ENCODE measurements at places on chromosomes 2 and 18.

DNA sequence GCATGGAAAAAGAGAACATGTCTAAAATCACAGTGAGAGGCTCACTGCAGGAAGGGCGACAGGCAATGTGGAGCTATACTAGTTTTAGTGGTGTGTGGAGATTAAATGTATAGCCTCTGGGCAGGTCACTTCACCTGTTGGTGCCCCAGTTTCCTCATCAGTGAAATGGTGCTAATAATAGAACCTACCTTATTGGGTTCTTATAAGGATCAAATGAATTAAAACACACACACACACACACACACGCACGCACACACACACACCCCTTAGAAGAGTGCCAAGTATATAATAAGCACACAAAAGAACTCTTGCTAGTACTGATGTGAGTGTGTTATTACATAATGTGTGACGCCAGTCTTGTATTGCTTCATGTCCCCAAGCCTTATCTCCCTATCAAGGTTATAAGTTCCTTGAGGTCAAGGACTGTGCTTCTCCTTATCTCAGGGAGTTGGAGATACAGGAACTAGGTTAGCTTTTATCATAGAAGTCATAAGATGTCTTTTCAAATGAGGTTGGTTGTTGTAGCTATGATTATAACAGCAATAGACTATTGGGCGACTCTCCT is 98.0 kb upstream of the CXCR4 start:
- DNase-seq: no peak

DNA sequence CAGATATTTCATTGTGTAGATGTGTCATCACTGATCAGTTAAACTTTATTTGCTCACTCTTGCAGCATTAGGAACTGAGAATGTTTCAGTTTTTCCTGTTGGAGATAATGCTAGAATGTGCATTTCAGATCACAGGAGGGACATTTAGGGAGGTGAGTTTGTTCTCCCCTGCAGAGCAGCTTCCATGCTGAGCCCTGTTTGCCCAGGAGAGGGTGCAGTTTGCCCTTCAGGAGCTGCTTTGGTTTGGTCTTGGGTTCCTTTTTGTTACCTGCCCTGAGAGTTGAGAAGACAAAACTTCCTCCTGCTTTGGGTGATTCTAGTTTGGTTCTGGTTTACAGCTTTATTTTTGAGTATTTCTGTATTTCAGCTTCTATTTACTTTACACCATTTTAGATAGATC is 49.9 kb downstream of the DGKD start:
- DNase-seq: peak; percentile 14

DNA sequence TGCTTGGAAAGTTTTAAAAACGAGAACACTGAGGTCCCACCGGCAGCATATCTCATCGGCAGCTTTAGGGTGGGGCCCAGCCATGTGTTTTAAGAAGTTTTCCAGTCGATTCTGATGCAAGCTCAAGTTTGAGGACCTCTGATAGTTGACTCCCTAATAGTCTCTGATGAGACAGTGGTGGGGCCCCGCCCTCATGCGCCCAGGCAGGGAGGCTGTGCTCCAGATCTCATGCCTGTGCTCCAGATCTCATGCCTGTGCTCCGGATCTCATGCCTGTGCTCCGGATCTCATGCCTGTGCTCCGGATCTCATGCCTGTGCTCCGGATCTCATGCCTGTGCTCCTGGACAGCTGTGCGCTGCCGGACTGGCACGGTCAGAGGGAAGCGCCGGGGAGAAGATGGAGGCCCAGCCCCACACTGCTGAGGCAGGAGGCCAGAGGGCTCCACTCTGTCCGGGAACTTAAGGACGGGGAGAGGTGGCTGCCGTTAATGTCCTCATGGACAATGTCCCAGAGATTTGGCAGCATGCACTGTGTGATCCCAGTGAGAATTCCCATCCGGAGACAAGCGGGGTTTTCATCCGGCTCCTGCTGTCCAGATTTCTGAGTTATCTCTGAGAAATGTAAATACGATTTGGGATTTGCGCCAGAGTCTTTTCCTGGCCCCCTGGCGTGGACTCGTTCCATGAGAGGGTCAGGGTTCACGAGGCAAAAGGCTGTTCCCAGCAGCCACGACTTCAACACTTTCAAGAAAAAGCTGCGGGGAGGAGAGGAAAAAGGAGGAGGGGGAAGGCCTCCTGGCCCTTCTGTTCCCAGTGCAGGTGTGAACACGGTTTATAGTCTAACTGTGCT is 9.4 kb upstream of the COLEC11 start:
- DNase-seq: peak; percentile 44

DNA sequence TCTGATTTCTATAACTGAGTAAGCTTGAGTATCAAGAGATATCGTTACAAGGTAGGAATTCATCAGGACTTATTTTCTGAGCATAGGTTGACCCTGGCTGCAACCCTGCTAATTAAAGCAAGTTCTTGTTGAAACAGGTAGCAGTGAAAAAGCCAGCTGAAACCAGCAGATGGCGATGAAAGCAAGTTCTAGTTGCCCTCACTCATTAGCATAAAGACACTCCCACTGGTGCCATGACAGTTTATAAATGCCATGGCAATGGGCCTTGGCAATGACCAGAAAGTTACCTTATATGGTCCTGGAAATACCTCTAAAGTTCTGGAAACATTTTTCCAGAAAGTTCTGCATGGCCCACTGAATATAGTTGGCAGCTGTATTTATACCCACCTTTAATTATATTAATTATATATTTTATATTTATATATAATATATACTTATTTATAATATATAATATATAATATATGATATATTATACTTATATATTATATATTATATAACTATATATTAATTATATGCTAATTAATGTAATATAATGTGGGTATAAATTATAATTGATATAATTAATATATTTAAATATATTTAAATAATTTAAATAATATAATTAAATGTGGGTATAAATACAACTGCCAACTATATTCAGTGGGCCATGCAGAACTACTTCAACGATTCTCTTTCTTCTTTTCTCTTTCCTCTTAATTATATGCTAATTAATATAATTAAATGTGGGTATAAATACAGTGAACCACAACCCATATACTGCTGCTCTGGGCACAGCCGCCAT is 188.0 kb downstream of the CDH7 start:
- peak; percentile 33 for DNase-seq

DNA sequence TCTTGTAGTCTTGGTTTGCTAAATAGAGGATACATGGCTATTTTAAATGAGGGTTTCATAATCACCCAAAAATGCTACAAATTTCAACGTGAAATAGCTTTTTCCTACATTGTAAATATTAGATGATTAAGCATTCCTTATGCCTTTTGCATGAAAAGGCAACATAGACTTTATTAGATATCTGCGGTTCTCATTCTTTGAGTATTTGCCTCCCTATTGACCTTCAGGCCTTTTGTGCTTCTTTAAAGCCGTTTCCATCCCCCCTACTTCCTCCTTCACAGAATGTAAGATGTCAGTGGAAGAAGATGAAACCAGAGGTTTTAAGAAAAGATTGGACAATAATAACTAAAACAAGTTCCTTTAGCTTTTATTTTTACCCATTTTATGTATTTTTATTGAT is 144.1 kb downstream of the UBE2E3 start:
- peak; percentile 40 for DNase-seq

DNA sequence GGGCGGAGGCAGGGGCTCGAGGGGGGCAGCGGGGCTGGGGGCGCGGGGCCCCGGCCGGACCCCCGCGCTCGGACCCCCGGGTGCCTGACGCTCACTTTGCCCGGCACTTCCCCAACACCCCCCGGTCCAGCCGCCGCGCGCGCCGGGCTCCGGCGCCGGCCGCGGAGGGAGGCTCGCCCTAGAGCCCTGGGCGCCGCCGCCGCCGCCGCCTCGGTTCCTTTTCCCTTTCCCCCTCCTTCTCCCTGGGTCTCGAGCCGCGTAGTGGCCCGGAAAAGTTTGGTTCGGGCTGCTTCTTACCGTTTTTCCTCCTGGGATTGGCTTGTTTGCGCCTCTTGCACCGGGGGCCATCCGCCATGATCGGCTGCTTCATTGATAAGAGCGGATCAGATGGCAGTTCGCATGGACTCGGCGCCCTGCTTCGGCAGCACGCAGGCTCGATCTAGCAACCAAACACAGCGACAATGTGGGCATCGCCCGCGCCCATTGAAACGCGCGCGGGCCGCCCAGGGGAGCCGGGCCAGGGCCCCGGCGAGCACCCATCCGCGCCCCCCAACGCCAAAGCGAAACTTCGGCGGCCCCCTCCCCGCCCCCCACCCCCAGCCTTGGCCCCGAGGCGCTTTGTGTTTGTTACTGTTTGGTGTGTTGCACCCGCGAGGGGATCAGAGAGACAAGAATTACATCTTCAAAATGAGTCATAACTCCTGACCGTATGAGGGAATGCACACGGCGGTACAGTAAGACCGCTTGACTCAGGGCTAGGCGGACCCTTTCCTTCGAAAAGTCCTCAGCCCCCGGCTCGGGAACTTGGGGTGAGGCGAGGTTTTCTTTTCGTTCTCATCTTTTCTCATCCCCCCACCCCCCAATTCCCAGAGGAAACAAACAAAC is 2.7 kb downstream of the ZEB2 start:
- peak; percentile 97 for DNase-seq

- DNase-seq: no peak
These were observed 70.9 kb downstream of the ASB1 start for GRCh38 chr2:238497610-238498005.

DNA sequence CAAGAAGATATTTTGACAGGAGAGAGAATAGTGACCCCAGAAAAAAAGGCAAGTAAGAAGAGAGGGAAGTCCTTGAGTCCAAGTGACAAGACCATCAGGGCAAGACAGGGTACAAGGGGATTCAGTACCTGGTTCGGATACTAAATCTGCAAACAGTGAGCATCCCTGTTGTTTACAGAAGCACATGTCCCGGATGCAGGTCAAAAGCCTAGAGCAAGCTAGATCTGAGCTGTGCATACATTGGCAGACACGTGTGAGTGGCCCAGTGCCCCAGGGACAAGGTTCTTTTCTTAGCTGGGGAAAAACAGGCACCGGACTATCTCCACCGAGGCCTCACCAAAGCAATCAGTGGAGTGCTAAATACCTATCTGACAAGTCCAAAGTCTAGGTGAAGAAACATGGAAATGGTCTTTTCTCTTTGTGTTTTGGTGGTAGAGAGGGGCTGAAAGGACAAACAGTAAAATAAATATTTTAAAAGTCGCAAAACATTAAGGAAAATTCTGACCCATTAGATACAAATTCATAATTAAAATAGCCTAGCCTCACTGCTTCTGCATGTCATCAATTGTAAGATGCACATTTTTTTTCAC is 165.2 kb downstream of the SUCLG1 start:
- no peak for DNase-seq

DNA sequence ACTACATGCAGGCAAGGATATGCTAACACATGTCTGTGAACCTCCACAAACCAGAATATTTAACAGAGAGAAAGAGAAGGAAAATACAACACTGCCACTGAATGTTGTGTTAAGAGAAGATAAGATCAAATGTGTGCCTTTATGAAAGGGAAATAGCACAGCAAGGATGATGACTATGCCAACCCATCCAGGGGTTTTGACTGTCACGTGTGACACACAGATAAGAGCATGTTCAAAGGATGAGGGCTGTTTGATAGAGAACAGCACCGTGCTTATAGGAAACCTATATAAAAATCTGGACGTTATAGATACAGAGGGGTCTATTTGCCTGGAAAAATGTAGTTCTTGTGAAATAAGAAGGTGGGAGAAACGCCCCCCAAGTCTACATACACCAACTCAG is 911.8 kb downstream of the CPS1 start:
- DNase-seq: no peak

- DNase-seq: no peak
These were observed 28.2 kb downstream of the GEMIN6 start for GRCh38 chr2:38806015-38806732.

DNA sequence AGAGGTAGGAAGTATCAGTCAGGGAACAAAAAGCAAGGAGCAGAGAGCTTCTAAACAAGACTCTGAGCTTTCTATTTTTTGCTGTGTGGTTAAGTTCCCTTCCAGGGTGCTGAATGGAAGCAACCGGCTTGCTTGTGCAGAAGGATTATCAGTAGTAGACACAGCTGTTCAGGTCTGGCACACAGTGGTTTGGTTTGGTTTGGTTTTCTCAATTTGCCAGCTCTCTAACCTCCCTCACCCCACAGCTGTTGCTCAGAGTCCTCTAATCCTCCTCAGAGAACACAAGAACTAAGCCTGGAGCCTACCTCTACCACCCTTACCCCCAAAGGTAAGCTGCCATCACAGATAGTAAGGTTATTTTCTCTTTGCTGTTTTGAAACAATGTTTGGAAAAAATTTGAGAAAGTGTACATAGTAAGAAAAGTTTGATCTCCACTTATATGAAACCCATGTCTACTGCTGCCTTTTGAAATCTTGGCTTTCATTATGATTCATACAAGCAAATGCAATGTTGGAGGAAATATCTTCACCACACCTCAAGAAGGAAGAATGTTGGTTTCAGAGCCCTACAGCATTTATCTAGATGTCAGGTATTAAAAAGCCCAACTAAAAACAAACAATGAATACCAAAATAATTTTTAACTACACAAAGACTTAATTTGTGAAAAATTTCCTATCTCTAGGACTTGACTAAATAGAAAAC is 255.3 kb downstream of the NR4A2 start:
- DNase-seq: no peak

DNA sequence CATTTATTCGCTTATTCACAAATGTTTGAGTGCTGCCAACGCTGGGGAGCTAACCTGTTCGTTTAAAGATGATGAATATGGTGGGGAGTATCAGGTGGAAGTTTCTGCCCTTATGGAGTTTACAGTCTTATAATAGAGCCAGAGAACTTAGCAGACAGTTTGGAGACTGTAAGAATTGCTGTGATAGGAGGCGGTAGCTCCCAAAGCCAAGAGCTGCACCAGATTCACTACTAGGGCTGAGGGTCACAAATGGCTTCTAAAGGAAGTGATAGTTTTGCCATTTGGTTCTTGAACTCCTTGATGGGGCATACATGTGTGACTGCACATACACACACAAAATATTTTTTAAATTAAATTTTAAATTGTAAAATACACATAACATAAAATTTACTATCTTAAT is 29.0 kb downstream of the UGP2 start:
- no peak for DNase-seq

GRCh38 chr2:69298862-69299261 is 88.2 kb downstream of the GFPT1 start:
- DNase-seq: peak; percentile 74

- peak; percentile 86 for DNase-seq
These were observed 159.2 kb downstream of the SOX11 start for GRCh38 chr2:5851410-5851809.

DNA sequence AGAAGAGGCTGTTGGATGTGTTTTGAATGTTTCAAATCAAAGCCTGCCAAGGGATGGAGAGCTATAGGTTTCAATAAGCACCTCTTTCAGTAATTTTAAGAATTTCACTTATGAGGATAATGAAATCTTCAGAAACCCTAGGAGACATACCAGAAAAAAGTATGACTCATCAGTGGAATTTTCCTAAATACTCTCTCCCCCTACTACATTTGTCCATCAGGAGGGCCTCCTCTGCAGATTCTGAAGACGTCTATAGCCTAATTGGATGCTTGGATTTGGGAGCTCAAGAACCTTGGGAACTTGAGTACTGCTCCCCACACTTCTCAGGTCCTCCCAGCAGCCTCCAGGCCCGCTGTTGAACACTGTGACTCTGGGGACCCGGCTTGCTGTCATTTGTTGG is 374.3 kb downstream of the SLC4A3 start:
- DNase-seq: peak; percentile 94
